Posterior cingulate gyrus (tissue), 11 donors: ENCODE measurements at places on chromosomes 16 and 17.

- no peak for DNase-seq
Observed at GRCh38 chr17:16178836-16179235, 36.5 kb downstream of the NCOR1 start.

- no peak for DNase-seq
Observed at GRCh38 chr17:444879-445454, 92.4 kb upstream of the RPH3AL start.

DNA sequence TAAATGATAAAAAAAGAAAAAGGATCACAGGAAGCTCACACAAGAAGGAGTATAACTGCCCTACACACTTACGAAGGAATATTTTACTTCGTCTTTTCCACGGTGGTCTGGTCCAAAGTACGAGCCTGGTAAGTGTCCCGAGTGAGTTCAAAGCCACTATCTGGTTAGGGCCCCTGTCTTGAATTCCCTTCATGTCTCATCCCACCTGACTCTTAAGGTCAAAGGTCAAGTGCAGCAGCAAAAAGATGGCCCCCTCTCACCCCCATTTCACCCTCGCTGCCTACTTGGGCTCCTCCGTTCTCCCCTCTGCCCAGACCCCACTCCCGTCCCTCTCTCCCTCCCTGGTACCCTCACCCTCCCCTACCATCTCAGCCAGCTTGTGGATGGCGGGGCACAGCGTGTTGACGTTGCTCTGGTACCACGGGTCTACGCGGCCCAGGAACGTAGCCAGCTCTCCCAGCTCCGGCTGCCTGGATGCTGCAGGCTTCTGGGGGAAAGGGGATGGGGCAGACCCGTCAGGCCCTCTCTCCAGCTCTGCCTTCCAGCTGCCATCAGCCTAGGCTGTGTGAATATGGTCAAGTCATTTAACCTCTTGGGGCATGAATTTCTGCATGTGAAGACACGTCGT, 27.8 kb upstream of the MFSD6L start:
- no peak for DNase-seq

- DNase-seq = no peak
Observed at GRCh38 chr17:944266-944826, 35.2 kb downstream of the NXN start.

GRCh38 chr17:33603789-33604188, 310.7 kb upstream of the ASIC2 start:
- DNase-seq = no peak

GRCh38 chr17:32763855-32764439, 113.0 kb downstream of the MYO1D start:
- DNase-seq = no peak

DNA sequence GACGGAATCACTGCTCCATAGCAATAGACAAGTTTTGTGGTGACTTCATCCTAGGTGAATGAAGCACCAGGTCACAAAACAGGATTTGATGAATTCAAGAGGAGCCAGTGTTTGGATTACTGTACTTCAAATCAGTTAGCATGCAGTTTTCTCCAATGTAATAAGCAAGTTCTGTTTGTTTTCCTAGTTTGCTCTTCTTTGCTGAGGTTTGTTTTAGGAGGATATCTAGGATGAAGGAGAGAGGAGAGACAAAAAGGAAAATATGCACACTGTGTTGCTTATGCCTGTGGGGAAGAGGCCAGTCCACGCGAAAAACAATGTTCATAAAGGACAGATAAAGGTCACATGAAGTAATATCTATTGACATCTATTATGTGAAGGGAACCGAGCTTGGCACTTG, 9.0 kb downstream of the KRT37 start:
- DNase-seq = no peak

- no peak for DNase-seq
Observed at GRCh38 chr16:17345043-17345442, 125.7 kb downstream of the XYLT1 start.

- no peak for DNase-seq
Observed at GRCh38 chr17:78615631-78616030, 38.4 kb upstream of the DNAH17 start.

- DNase-seq = no peak
Observed at GRCh38 chr17:29068818-29069217, 25.9 kb downstream of the PIPOX start.

DNA sequence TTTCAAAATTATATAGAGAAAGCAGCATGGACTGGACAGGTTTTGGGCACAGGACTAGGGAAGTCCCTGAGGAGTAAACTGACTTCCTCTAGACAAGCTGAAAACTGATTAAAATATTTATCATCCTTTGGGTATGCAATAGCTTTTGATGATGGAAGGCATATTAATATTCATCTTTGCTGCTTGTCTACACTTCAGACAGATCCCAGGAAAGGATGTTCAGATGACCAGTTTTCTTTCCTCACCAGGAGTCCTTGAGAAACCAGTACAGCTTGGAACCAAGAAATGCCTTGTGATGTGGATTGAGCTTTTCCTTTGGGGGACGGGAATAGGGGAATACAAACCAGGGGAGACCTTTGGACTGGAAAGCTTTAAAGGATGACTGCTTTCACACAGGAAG, 195.5 kb downstream of the FTO start:
- DNase-seq = no peak

GRCh38 chr16:79928142-79928873, 327.8 kb upstream of the MAF start:
- no peak for DNase-seq

- DNase-seq = peak; percentile 72
Observed at GRCh38 chr16:57757883-57758282, 22.3 kb downstream of the KATNB1 start.

DNA sequence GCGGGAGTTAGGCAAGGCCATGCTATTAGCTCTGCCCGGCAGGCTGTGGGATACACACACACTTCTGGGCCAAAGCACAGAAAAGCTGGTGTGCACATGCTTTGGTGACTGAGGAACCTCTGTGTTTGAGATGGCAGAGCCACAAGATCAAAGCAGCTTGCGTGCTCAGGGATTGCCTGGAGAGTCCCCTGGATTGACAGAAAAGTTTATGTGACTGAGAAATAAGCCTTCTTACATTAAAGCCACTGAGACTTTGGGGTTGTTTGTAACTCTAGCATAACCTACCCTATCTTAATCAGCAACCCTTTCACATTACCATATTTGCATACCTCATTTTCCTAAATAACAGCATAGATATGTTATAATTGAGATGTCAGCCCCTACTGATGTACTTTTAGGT, 69.3 kb downstream of the MYO1D start:
- no peak for DNase-seq

GRCh38 chr17:65677932-65678331, 116.5 kb upstream of the AXIN2 start:
- DNase-seq = no peak

GRCh38 chr16:66069587-66069986, 296.9 kb upstream of the CDH5 start:
- DNase-seq = no peak

GRCh38 chr16:47045023-47045422, 71.5 kb upstream of the DNAJA2 start:
- peak; percentile 19 for DNase-seq

GRCh38 chr17:44903012-44903685, 3.9 kb upstream of the EFTUD2 start:
- no peak for DNase-seq

DNA sequence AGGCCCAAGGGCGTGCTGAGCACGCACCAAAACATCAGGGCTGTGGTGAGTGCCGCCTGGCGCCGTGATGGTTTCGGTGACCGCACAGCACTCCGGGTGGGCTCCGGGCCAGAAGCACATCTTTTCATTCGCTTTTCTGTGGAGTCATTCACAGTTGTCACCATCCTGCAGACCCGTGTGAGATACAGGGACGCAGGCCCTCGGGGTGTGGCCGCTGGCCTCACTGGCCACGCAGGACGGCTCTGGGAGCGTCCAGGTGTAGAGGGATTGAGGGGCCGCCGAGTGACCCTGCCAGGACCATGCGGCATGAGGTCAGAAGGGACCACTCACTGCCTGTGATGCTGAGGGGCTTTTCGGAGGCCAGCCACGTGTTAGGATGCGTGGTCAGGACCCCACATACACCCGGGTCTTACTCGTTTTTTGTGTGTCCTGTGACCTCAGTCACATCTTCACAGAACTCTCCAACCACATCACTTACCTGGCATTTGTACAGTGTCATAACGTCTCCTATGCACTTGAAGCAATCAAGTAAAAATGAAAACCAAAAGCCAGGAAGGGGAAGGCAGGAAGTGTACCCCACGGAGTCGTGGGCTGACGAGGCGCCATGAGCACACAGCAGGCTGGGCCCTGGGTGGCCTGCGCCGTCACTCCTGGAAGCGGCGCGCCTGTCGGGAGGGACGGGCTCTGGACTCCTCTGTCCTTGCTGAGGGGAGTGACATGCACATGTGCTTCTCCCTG, 7.8 kb downstream of the ACSF3 start:
- no peak for DNase-seq

- no peak for DNase-seq
Observed at GRCh38 chr17:66405836-66406677, 103.6 kb downstream of the PRKCA start.

DNA sequence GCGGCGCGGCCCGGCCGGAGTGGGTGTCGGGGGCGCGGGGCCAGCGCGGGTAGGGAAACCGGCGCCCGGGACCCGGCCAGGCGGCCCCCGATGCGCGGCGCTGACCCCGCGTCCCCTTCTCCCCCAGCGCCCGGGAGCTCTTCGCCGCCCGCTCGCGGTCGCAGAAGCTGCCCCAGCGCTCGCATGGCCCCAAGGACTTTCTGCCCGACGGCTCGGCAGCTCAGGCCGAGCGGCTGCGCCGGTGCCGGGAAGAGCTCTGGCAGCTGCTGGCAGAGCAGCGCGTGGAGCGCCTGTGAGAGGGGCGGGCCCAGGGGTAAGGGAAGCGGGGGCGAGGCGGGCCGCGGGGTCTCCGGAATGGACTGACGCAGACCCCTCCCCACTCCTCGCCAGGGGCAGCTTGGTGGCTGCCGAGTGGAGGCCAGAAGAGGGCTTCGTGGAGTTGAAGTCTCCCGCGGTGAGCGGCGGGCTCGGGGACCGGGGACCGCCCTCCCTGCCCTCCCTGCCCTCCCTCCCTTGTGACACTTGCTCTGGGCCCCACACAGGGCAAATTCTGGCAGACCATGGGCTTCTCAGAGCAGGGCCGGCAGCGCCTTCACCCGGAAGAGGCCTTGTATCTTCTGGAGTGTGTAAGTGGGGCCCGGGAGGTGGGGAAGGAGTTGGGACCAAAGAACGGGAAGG, 430 bp downstream of the TSEN54 start:
- DNase-seq = no peak

DNA sequence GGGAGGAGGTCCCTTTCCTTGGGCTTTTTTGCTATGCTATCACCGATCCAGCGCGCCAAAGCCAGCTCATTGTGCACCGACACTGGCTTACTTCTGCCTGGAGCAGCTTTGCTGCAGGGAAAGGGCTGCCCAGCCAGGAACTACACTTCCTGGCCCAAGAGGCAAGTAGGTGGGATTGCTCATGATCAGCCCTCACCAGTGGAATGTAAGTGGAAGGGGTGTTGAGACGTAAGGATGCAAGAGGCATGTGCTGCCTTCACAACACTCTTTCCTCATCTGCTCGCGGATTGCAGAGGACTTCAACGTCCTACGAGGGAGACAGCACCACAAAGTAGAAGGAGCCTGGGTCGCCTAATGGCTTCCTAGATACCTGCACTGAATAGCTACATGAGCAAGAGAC, 104.3 kb upstream of the FOXF1 start:
- no peak for DNase-seq

GRCh38 chr17:34436607-34437006, 73.6 kb upstream of the CCL1 start:
- no peak for DNase-seq

DNA sequence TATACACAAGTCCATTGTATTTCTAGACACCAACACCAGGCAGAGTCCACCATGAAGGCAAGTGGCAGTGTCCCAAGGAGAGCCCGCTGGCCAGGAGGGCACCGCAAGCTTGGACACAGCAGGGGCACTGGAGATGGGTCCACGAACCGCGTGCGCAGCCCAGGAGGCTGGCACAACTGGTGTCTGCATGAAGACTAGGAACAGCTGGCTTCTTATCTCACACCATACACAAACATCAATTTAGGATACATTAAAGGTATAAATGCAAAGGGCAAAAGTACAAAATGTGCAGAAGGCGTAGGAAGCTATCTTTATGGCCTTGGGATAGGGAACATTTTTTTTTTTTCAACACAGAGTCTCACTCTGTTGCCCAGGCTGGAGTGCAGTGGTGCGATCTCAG, 52.4 kb downstream of the ANKRD11 start:
- DNase-seq = no peak

GRCh38 chr16:1349951-1350350, 1.7 kb downstream of the TSR3 start:
- no peak for DNase-seq

DNA sequence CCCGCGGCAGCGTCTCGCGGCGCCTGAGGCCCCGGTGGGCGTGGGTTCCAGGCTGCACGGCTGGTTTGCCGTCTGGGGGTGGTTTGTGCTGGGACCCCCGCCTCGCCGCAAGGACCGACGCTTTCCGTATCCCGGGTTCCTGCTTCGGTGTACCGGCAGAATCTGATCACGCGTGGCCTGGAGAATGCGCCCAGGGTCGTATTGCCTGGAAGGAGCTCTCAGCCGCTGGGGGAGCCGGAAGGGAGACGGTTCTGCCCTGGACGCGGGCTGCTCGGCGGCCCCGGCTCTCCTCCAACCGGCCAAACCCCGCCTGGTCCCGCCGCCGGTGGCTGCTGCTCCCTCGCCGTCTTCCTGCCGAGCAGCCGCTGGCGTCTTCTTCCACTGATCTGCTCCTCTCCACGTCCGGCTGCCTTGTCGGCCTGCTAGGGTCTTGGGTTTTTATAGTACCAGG, 39.8 kb downstream of the ZNF778 start:
- no peak for DNase-seq

DNA sequence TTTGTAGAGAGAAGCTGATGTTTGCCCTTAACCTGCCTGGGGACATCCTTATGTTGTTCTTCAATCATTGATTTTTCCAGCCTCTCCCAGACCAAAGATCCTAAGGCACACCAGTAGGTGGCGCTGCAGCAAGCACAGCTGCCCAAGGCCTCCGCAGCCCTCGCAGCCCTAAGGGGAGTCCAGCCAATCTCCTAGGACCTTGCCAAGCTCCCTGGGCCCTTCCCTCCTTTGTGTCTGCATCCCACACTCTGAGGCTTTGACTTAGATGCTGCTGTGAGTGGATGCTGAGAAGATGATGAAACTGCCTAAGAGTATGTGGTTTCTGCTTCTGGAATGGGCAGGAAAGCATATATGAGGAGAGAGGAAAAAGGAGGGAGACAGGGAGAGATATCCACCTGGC, 47.1 kb downstream of the SPACA3 start:
- DNase-seq = peak; percentile 43

GRCh38 chr17:50443505-50443974, 17.5 kb downstream of the ACSF2 start:
- no peak for DNase-seq
